ENCODE measurements at places on chromosomes 3 and 15.

DNA sequence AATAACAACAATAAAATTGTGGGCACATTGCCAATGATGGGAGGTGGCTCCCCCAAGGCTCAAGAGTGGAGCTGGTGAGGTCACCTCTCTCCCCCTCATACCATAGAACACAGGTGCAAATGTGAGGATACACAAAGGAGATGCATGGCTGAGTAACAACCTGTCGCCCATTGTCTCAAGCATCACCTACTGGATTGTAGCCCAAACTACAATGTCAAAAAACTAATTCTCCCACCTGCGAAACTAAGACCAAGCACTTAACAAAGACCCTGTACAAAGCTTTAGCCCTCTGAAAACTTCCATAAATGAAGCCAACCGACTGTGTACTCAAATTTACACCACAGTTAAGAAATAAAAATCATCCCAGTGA is 50.4 kb upstream of the IGSF11 start:
- no peak for DNase-seq

- no peak for DNase-seq
Measured at GRCh38 chr3:151112731-151113130, 27.3 kb downstream of the MED12L start.

GRCh38 chr3:127425505-127426443 is 137.9 kb upstream of the PRR20G start:
- no peak for DNase-seq

- no peak for DNase-seq
Measured at GRCh38 chr3:81003817-81004216, 757.6 kb downstream of the GBE1 start.

DNA sequence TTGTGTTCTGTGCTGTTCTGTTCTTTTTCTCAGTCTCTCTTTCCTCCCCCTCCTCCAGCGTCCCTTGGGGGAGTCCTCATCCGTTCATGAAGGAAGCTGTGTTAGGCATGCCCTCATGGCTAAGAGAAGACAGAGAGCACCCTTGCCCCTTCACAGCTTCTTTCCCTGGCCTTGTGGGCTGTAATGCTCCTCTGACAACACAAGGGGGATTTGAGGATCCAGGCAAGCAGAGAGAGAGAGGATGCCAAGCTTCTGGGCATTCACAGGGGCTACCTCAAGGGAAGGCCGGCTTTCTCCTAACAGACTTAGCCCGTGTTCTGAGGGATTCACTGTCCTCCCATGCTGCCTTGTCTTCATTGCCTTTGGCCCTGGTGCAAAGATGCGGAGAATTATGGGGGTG is 389.5 kb downstream of the LRTM1 start:
- no peak for DNase-seq

- DNase-seq: no peak
Measured at GRCh38 chr15:29203718-29204368, 65.8 kb downstream of the NSMCE3 start.

GRCh38 chr3:9280451-9281219 is 31.2 kb upstream of the SRGAP3 start:
- DNase-seq: no peak

DNA sequence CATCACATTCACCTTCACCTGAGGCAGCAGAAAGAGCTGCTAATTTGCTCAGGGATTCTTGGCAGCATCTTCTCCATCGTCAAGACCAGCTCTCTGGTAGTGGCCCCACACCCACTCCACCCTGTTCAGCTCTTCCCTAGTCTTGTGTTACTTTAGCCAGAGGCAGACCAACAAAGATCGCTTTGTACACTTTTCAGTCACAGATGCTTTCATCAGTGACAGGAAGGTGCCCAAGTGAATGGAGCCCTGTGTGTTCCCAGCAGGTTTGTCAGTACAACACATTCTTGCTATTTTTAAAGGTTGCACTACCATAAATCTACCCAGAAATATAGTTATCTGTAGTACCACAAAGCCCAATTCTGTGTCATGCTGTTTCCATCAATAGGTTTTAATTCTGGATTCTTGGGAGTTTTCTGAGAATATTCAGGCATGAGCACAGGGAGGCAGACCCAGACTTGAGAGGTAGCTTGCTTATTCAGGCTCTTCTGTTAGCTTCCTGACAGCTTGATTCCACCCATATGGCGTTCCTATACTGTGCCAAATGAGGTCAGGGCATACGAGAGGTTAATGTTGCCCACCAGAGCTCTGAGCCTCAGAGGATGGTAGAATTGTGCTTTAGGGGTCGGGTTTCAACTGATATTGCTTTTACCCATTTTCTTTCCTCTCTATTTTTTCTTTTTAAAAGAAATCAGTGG is 109.8 kb upstream of the MANF start:
- no peak for DNase-seq

GRCh38 chr3:62184559-62184958 is 188.8 kb downstream of the FEZF2 start:
- DNase-seq: no peak

- DNase-seq: no peak
Measured at GRCh38 chr3:186594591-186595113, 18.2 kb upstream of the AHSG start.

DNA sequence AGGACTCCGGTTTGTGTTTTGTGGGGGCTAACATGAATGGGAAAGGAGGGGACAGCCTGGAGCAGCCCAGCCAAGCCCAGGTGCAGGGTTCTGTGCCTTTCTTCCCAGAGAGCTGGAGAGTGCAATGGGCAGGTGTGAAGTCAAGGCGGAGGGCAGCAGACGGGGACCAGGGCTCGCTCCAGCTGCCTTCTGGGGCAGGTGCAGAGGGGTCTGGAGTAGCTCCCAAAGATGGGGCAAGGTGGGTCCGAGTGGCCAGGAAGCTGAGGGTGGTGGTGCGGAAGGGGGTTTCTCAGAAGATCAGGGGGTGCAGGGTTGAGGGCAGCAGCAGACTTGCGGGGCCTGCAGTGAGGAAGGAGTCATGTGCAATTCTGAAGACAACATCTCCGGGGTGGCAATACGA is 158.9 kb downstream of the NSMCE3 start:
- DNase-seq: no peak

- DNase-seq: no peak
Measured at GRCh38 chr3:60629816-60630215, 621.4 kb downstream of the FHIT start.

DNA sequence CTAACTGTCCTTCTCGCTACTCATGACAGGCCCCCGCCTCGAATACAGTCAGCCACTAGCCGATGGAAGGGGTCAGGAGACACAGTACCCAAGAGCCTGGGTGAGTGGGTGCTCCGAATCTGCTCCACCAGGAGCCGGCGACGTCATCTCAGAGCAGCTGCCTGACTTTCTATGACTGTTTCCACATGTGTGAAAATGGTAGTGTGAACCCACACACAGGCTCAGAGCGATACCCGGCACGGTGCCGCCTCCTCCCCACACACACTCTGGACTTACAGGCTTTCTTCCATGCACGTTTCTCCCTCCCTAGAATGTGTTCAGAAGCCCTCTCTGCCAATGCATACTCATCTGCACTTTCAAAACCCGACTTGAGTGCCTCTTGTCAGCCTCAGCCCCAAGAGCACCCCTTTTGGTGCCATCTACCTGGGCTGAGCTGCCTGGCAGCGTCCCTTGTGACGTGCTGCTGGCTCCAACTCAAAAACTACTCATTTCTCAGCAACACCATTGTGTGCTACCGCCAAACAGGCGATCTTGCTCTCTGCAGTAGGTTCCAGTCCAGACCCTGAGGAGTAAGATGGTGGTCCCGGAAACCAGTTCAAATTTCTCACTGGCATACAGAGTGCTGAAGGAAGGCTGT is 29.7 kb downstream of the VGLL4 start:
- no peak for DNase-seq

- no peak for DNase-seq
Measured at GRCh38 chr3:64495121-64495780, 192.5 kb downstream of the ADAMTS9 start.

DNA sequence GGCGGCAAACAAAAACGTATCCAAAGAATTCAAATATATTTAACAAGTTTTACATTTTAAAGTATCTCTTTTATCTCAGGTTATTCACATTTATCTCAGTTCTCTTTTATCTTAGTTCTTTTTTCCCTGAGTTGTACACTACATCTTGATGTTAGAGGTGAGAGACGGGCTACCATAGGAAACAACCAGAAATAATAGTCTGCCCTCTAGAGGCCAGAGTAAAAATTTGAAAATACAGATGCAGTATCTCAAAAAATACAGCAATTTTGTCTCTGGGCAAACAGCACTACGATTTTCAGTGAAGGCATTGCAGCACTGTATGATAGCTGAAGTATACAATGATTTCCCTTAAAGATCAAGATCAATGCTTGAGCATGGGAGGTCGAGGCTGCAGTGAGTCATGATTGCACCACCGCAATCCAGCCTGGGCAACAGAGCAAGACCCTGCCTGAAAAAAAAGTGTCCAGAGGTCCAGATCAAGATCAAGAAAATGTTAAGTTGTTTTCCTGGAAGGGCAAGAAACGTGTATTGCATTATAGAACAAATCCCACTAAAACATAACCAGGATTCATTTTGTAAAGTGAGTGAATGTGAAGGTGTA is 82.6 kb upstream of the ATP11B start:
- DNase-seq: no peak

GRCh38 chr3:49610666-49611280 is 56.5 kb downstream of the BSN start:
- no peak for DNase-seq

GRCh38 chr3:15263120-15263519 is 57.1 kb downstream of the CAPN7 start:
- DNase-seq: no peak

- no peak for DNase-seq
Measured at GRCh38 chr15:91331581-91331980, 231.5 kb downstream of the SV2B start.

DNA sequence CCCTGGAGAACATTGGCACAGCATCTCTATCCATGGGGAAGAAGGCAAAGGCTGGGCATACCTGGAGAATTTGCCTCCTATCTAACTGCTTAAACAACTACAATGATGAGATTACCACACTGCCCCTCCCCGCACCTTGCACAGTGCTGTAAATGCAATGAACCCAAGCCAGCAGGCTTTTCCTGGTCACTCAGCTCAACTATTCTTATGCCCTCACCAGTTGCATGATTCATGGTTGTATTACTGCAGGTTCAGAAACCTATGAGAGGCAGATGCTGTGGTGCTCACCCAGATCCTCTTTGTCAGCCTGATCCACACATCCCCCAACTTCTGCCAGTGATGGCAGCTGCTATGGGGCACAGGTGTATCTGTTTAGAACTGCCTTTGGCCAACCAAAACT is 77.7 kb upstream of the STAC start:
- no peak for DNase-seq

DNA sequence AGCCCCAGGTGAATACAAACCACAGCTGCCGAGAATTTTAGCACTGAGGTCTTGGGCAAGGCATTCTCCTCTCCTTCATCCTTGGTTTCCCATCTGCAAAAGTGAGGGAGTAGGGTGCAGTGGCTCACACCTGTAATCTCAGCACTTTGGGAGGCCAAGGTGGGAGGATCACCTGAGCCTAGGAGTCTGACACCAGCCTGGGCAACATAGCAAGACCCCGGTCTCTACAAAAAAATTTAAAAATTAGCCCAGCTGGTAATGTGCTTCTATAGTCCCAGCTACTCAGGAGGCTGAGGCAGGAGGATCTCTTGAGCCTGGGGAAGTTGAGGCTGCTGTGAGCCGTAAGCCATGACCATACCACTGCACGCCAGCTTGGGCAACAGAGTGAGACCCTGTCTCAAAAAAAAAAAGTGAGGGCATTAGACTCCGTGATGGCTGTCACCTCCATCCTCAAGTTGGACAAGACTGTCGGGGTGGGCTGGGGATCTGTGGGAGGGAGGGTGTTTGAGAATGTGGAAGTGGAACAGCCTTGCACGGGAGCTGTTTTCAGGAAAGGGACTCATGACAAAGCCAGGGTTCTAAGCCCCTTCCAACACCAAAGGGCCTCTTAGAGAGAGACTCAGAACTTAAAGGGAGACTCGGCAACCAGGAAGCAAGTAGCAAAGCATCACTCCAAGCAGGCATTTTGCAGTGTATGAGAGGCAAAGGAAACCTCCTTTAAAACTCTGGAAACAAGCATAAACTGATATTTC is 46.0 kb upstream of the FURIN start:
- DNase-seq: no peak

- DNase-seq: no peak
Measured at GRCh38 chr3:56347219-56347871, 120.9 kb downstream of the ERC2 start.

DNA sequence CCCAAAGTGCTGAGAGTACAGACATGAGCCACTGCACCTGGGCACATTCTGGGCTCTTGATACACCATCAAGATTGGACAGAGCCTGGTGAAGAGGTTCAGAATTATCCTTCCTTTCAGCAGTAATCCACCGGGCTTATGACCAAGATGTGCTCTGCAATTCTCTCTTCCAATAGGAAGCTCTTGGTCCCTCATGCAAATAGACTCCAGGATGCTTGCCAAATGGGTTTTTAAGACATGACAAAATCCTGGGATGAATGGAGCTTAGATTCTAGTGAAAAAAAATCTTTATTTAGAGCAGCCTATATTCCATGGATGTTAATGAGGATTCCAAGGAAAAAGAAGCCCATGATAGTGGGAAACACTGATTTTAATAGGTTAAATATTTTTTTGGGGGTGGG is 119.1 kb downstream of the SV2B start:
- DNase-seq: no peak

DNA sequence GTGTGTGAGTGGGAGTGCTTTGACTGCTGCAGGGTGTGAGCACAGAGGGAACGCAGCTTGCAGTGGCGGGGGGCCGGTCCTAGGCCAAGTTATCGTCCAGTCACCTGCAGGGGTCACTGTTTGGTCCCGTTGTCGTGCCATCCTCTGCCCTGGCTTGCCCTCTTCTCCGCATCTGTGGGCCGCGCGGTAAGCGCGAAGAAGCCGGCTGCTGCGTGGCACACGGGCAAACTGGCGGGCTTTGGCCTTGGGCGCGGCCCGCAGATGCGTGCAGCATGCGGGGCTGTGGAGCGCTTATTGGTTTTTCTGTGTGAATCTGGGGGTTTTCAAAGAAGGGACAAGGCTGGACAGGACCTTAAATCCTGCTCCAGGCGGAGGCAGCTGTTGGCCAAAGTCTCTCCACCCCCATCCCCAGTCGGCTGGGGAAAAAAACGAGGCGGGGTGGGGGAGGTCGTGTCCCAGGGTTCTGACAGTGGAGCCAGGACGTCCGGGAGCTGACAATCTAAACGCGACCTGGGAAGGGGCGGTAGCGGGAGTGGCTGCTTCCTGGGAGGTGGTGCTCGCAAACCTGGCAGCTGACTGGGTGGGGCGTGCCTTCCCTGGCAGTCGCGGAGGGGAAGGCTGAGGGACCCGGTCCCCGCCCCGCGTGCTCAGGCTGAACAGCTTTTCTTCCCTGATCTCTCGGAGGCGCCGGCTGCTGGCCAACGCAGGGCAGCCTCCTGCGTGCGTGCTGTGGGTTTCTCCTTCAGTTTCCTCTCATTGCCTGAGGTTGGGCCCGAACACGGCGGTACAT is 39.7 kb upstream of the VEPH1 start:
- DNase-seq: no peak

DNA sequence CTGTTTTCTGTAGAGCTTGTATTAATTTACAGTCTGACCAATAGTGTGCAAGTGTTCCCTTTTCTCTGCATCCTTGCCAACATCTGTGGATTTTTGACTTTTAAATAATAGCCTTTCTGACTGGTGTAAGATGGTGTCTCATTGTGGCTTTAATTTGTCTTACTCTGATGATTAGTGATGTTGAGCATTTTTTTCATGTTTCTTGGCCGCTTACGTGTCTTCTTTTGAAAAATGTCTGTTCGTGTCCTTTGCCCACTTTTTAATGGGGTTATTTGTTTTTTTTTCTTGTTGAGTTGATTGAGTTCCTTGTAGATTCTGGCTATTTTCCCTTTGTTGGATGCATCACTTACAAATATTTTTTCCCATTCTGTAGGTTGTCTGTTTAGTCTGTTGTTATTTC is 7.6 kb upstream of the ACOX2 start:
- DNase-seq: no peak

Data from cortex of kidney (tissue), 1 donor.